ENCODE measurements at places on chromosomes 4 and X.

GRCh38 chrX:17373337-17373736 lies 1.7 kb upstream of the NHS start:
- DNase-seq = no peak

DNA sequence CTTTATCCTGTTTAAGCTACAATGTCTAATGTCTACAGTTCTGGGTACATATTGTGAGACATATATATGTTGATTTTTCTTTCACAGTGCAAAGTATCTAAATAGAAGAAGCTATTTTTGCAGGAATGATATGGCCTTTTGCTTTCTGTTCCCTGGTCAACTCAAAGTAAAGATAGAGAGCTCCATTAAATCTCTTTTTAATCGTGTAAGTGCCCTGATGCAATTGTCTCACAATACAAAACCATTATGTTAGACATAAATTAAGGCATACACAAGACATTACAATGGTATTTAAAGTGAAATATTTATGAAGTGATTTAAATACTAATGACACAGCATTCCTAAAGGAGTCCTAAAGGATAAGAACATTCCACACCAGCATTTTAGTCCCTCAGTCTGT lies 1559.7 kb upstream of the AGA start:
- DNase-seq = no peak

GRCh38 chr4:25001509-25001908 lies 29.2 kb downstream of the LGI2 start:
- DNase-seq = no peak

DNA sequence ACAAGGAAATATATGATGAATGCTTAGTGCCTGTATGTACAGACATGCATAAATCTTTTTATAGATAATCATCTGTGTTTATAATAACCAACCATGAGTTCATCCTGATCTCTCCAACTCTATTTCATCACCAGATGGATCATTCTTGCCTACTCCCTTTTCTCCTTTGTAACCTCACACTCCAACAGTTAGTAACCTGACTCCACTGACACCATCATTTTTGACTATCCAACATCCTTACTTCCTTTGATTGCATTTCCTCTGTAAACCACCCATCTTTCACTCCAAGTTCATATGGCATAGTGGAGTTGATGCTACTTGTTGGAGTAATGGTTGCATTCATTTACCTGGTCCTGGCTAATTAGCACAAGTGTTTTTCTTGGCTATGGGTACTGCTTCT lies 170.6 kb downstream of the ZNF330 start:
- DNase-seq = peak; percentile 6

GRCh38 chrX:7294483-7294882 lies 146.5 kb upstream of the PUDP start:
- peak; percentile 45 for DNase-seq

GRCh38 chr4:20254511-20255250 lies 3.0 kb downstream of the SLIT2 start:
- peak; percentile 44 for DNase-seq
